ENCODE measurements at places on chromosomes 2 and 18.

GRCh38 chr2:211473116-211473515 lies 916.7 kb downstream of the CPS1 start:
- DNase-seq: no peak

DNA sequence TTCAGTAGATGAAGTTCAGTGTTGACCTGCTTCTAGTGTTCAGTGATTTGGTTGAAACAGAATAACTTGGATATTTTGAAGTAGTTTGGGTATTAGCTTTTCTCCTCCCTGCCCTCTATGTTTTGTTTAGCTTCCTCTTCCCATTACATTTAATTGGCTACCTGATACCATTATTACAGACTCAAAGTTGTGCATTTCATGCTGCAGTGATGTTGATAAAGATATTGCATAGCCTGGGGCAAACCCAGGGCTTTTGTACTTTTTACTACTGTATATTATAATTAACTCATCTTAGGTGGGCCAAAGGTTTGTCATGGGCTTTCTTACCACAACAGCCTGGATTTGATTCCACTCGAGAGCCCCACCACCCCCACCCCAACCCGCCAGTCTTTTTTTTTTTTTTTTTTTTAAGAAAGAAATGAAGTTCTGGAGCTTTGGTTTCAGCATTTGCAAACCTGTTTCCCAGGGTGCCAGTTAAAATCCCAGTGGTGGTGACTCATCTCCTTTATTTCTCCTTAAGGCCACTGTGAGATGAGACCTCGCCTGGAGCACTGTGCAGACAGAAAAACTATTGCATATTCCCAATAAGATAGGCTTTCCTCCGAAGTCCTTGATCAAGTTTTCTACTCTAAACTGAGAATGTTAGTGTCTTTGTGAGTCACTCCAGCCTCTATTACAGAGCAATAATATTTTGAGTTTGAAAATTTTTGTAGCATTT lies 393.7 kb upstream of the FANCL start:
- DNase-seq: no peak

GRCh38 chr2:47088371-47089082 lies 66.6 kb downstream of the STPG4 start:
- no peak for DNase-seq

DNA sequence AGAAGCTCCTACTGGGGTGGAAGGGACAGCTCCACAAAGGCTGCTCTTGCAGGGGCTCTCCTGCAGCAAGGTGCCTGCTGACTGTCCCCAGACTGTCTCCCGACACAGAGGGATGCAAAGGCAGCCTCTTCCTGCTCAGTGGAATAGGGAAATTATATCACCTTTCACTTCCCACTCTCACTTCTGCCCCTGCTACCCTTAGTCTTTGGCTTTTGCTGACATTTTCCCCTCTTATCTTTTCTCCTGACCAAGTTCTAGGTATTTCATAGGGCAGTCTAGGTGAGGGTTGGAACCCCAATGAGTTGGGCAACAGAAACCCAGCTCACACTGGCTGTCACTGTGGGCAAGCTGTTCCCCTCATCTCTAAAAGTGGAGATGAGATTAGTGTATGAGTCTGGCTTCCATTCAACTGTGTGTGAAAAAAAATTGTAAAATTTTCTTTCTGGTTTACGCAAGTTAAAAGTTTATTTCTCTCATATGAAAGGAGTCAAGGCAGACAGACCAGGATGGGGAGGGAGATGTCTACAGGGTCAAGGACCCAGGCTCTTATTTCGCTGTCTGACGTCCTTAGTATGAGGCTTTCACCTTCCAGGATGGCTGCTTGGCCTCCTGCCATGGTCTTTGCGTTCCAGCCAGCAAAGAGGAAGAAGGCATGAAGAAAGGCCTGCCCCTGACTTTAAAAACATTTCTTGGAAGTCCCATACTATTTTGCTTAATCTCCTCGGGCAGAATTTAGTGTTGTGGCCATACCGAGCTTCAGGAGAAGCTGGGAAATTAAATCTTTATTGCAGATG lies 7.5 kb upstream of the MOCOS start:
- DNase-seq: no peak

DNA sequence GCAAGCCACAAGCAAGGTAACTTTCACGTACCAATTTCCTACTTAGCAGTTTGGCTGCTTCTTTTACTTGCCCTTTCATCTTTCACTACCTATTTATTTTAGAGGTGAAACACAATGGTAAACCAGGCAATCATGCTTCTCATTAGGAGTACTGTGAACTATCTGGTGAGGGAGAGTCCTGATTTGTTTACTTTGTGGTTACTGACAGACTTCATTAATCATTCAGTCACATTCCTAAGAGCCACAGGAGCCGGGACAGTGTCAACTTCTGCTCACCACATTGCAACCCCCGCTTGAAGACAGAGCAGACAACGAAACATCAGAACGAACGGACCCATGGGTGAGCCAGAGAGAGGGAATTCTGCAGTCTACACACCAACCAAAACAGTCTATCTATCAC lies 28.8 kb downstream of the TUBB6 start:
- DNase-seq: no peak

DNA sequence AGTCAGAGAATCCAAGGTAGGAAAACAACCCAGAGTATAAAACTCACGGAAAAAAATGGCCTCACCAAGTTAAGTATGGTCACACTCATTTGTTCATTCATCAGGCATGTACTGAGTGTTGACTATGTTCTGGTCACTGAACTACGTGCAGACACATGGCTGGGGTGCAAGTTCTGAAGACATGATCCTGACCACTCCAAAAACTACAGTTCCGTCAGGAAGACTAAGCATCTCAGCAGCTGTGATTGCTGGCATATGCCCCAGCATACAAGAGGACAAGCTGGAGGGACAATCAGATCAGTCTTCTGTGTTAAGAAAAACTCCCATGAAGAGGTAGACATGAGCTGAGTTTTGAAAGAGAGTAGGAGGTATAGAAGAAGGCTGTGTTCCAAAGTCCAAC lies 72.8 kb downstream of the TCF4 start:
- DNase-seq: no peak

DNA sequence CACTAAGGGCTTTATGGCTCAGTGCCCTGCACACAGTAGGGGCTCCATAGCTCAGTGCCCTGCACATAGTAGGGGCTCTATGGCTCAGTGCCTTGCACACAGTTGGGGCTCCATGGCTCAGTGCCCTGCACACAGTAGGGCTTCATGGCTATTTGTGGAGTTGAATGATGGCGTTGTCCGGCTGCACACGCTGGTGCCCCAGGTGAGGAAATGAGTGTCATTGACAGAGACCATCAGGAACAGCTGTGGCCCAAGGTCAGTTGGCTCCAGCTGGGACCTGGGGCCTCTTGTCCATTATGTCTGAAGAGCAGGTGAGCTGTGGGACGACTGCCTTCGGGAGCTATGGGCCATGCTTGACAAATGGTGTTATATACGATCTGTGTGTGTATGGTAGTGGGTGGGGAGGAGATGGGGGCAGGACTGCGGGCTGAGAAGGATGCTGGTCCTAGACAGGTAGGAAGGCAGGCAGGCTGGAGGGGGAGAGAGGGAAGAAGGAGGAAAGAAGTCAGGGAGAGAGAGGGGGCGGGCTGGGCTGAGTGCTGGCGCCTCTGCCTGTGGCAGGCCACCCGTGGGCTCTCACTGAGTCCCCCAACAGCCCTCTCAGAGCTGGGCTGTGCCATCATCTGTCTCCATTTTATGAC lies 130.6 kb downstream of the CLIP4 start:
- no peak for DNase-seq

DNA sequence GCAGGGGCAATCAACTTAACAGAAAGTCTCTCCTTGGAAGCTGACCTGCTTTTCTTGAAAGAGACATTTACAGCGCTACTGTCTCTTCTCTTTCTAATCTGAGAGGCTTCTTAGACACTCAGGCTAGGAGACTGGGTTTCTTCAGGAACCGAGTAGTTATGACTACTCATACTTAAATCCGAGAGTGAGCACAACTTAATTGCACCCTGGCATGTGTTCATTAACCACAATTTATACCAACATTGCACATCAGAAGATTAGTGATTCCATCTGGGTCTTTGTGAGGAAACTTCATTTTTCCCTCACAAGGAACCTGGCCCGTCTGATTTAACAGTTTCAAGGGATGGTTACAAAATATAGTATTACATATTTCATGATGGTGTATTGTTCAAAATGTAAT lies 176.9 kb downstream of the UBE2E3 start:
- no peak for DNase-seq

GRCh38 chr2:17540093-17540812 lies at the start of gene VSNL1:
VSNL1 (plus strand) TSS chr2:17540696; CDS start chr2:17592075, 51,379 bp downstream.
- no peak for DNase-seq

DNA sequence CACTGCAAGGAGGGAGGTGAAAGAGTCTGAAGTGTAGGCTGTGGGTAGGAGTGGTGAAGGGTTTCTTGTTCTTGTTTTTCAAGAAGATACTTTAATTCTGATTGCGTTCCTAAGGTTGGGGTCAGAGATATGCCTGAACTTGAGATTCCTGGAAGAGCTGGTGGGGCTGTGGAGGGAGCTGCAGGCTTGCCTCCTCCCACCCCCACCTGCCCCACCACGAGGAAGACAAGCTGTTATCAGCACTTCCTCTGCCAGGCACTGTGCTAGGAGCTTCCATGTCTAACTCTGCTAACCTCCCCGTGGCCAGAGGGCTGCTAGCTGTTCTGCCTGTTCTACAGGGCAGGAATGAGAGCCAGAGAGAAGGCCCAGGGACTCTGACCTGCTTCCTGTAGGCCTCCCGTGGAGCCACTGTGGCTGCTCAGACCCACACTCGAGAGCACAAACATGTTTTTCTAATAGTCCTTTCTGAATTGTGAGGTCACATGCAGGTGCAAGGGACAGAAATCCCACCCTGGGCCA lies 13.7 kb downstream of the ANKRD23 start:
- no peak for DNase-seq

GRCh38 chr2:216989340-216990129 lies 129.7 kb upstream of the TNP1 start:
- DNase-seq: no peak

DNA sequence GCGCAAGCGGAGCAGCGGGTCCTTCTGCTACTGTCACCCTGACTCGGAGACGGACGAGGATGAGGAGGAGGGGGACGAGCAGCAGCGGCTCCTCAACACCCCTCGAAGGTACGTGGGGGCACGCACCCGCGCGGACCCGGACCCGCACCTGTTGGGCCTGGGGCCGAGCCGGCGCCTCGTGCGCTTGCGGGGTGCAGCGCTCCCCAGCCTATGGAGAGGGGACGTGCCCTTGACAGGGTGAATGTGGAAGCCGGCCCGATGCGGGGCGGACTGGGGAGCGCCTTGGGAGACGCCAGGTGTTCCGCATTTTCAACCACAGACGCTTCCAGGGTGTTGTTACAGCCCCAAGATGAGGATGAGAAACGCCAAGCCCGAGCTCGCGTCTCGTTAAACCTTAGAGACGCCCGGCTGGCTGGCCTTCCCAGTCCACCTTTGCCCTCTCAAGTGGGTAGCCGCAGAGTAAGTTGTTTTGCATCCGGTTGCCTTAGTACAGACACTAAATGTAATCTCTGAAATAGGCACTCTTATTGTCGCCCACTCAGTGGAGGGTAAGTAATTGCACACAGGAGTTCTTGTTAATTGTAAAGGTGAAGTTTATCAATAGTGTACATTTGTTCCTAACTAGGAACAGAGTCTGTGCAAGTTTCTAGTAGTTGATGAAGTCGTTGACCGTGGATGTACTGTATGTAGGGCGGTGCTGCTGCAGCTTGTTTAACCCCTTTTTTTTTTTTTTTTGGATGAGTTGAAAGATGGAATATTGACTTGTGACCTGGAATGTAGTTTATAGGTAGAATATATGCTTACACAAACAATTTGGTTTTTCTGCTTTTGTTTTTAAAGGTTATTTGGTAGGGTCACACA lies 815 bp downstream of the GMCL1 start:
- DNase-seq: peak; percentile 52

All from CD4-positive, alpha-beta T cell treated with Interleukin-10 for 1 hour (primary cell).